Suprapubic skin (tissue), 4 donors: ENCODE measurements at places on chromosomes 6 and 20.

DNA sequence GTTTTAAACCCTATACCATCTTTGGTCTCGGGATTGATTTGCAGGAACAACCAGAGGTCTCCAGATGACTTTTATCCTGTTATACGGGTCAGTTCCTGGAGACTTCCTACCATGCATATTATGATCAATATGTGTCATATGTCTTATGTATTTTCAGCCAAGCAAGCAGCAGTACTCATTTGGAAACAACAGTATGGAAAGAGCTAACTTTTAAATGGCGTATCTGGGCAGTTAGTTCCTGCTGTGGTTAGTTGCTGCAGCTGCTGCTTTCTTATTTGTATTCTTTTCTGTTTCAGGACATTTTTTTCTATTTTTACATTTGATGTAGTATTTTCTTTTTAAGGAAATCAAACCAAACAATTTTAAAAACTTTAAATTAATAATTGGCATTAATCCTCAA is 207.5 kb downstream of the MANEA start:
- no peaks in the 10 kb centered on the region for H3K27me3 ChIP-seq
- no peak for DNase-seq

- no peak overlapping the region for H3K27ac ChIP-seq
- H3K4me1 ChIP-seq = no peaks in the 10 kb centered on the region
- DNase-seq = no peak
- peaks cover 8% of the 10 kb centered on the region for H3K27me3 ChIP-seq
- no peak overlapping the region for H3K4me3 ChIP-seq
- no peaks in the 10 kb centered on the region for H3K36me3 ChIP-seq
Measured at GRCh38 chr6:33185190-33185589, 7.1 kb downstream of the COL11A2 start.

DNA sequence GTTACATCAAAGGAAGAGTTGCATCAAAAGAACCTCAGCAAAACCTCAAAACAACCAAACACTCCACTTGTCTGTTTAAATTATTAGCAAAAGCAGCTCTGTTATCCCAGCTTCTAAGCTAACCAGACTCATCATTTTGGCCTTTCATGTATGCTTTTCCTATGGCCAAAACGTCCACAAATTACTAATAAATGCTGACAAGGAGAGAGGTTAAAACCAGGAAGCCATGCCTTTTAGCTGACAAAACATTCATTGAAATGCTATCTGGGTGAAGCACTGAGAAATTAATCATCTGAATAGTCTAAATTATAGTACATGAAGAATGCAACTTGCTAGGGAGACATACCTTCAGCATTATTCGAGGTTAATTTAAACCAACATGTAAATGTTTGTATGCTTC is 80.6 kb downstream of the LAMA2 start:
- no peaks in the 10 kb centered on the region for H3K27me3 ChIP-seq
- DNase-seq = no peak
- H3K4me1 ChIP-seq = no peaks in the 10 kb centered on the region
- H3K27ac ChIP-seq = no peak overlapping the region

GRCh38 chr6:101000341-101000740 is 119.2 kb upstream of the ASCC3 start:
- no peaks in the 10 kb centered on the region for H3K27me3 ChIP-seq
- no peak overlapping the region for H3K27ac ChIP-seq
- H3K4me3 ChIP-seq = no peak overlapping the region
- H3K4me1 ChIP-seq = no peaks in the 10 kb centered on the region
- no peaks in the 10 kb centered on the region for H3K36me3 ChIP-seq

DNA sequence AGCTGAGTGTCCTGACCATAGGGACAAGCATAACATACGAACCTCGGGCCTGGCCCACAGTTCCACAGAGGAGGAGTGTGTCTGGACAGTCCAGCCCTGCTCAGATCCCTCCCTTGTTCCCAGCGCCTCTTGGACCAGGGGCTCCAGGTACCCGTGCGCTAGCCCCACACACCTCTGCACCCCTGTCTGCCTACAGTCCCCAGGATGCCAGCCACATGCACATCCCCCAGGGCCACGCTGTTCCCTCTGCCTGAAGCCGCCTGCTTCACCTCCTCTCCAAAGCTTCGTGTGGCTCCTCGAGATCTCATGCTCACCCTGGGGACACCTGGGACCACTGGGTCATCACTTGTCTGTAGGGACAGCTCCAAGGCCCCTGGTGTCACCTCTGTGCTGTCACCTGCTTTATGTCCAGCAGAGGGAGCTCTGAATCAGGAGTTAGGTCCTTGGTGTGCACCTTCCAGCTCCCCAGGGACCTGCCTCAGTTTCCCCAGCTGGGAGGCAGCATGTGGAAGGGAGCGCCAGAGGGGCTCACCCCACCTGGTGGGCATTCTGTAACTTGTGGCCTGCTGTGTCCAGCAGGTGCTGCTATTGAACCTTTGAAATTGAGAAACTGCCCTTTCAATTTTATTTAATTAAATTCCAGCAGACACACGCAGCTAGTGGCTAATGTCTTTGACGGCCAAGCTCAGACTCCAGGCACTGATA is 7.3 kb upstream of the YTHDF1 start:
- H3K4me1 ChIP-seq = no peaks in the 10 kb centered on the region
- no peak overlapping the region for H3K27ac ChIP-seq
- peaks cover 6% of the 10 kb centered on the region for H3K27me3 ChIP-seq
- no peaks in the 10 kb centered on the region for H3K36me3 ChIP-seq
- H3K4me3 ChIP-seq = no peak overlapping the region

- no peak overlapping the region for H3K27ac ChIP-seq
- H3K4me3 ChIP-seq = no peak overlapping the region
- H3K4me1 ChIP-seq = peaks cover 12% of the 10 kb centered on the region
- peaks cover 24% of the 10 kb centered on the region for H3K36me3 ChIP-seq
- no peak for DNase-seq
Measured at GRCh38 chr20:54219751-54220426, 12.0 kb downstream of the PFDN4 start.

GRCh38 chr6:156686301-156686994 is 90.7 kb upstream of the ARID1B start:
- peak overlapping the region; percentile 74 for H3K4me3 ChIP-seq
- no peaks in the 10 kb centered on the region for H3K36me3 ChIP-seq
- H3K27me3 ChIP-seq = no peaks in the 10 kb centered on the region
- H3K27ac ChIP-seq = peak overlapping the region; percentile 99

DNA sequence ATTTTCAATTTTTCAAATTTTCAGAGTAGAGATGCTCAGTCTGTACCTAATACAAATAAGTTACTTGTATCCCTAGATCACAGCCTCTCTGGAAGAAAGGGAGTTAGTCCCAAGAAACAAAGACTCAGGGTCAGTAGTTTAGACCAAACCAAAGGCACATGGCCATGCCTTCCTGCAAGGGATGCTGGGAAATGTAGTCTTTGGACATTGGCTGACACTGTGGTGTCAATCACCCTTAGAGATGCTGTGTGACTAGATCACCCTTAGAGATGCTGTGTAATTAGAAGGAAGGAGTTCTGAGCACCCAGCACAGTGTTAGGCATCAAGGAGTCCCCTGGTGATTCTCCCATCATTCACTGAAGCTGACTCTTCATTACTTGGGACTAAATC is 202.1 kb downstream of the NFATC2 start:
- no peak for DNase-seq
- H3K4me1 ChIP-seq = no peaks in the 10 kb centered on the region
- H3K36me3 ChIP-seq = no peaks in the 10 kb centered on the region
- H3K4me3 ChIP-seq = no peak overlapping the region
- no peak overlapping the region for H3K27ac ChIP-seq
- no peaks in the 10 kb centered on the region for H3K27me3 ChIP-seq

DNA sequence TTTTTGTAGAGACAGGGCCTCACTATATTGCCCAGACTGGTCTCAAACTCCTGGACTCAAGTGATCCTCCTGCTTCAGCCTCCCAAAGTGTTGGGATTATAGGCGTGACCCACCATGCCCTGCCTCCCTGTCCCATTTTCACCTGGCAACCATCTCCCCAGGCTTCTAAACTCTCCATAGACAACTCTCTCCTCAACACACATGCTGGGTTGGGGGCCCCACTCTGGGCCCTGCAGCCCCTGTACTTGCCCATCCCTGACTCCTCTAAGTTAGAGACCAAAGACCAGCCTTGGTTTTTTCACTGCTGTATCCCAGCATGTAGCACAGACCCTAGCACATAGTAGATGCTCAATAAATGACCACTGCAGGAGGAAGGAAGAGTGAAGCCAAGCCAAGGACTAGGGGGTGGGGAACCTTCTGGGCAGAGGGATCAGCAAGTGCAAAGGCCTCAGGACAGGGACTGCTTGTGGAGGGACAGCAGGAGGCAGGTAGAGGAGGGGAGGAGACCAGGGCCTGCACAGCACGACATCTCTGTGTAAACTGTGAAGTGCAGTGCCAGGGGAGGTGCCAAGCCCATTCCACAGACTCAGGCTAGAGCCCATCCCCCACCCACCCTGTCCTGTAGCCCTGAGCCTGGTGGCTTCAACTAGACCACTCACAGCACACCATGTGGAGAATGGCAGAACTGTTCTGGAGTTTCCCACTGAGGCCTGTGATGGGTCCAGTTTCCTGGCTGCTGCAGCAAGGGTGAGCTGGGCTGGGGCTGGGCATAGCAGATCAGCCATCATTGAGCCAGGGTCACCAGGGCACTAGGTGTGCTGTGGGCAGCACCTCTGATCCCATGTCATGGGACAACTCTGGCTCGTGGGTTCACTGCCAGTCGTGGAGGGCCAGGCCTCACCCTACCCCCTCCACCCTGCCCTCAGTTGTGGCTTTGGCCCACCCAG is 3.4 kb upstream of the SRC start:
- H3K27me3 ChIP-seq = no peaks in the 10 kb centered on the region
- no peak overlapping the region for H3K4me3 ChIP-seq
- H3K27ac ChIP-seq = no peak overlapping the region
- no peaks in the 10 kb centered on the region for H3K36me3 ChIP-seq
- no peak for DNase-seq

DNA sequence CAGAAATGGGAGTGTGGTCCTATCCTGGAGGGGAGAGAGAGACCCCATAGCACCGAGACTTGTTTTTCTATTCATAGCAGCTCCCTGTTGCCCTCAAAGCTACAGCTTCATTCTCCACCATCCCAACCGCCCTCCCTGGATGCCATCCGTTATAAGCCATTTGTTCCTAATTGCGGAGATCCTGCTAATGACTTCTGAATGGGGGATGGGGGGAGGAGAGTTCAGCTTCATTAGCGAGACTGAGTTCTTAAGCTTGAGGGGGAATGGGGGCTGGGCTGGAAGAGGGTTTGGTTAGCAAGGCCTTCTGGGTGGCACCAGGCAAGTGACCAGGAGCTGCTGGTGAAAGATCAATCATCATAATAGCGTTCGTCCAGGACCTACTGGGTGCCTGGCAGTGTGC is 27.1 kb downstream of the FOXP4 start:
- H3K36me3 ChIP-seq = peaks cover 9% of the 10 kb centered on the region
- no peak overlapping the region for H3K4me3 ChIP-seq
- no peak overlapping the region for H3K27ac ChIP-seq
- H3K4me1 ChIP-seq = peaks cover 9% of the 10 kb centered on the region

DNA sequence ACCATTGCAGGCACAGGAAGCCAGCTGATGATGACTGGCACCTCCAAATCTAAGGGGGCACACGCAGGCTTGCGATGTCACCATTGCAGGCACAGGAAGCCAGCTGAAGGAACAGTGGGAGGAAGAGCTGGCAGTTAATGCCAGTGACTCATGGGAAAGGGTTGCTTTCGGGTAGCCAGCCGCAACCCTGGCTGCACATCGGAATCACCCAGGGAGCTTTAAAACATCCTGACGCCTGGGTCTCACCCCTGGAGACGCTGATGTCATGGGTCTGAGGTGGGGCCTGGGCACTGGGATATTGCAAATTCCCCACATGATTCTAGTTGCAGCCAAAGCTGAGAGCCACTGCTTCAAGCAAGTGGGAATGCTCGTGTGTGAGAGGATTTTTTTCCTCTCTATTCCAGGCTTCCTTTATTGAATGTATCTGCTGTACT is 16.1 kb upstream of the CCN6 start:
- no peak overlapping the region for H3K4me3 ChIP-seq
- DNase-seq = peak; percentile 88

DNA sequence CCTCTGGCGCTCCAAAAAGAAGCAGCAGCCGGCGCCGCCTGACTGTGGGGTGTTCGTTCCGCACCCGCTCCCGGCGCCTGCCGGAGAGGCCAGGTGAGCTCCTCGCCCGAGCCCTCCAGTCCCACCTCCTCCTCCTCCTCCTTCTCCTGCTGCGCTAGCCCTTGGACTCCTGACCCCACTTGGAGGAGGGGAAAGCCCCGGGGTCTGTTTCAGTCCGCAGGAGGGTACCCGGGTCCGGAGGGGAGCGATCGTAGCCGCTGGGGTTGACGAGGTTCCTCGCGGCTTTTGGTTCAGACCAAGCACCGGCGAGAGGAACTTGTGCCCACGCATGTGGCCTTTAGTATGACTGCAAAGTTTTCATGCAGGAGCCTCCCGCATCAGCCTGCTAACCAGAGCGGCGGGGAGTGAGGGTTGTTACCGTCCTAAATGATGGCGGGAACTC is 493 bp downstream of the CRYBG1 start:
- peak; percentile 64 for DNase-seq
- H3K27me3 ChIP-seq = peaks cover 25% of the 10 kb centered on the region
- peak overlapping the region; percentile 63 for H3K4me3 ChIP-seq

DNA sequence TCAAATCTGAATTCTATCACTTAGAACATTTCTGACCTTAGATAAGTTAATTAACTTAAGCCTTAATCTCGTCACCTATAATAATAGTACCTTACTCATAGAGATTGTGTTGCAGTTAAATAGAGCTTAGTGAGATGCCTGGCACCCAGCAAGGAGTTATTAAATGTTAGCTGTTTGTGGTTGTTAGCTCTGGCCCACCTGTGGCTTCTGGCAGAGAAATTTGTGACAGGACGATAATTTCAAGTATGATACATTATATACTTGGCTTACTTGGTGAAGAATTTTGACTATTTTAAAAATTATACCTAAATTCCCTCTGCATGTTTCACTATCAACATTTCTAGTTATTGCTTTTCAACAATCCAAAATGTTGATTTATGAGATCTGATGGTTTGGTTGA is 102.9 kb upstream of the CEP162 start:
- no peak for DNase-seq
- H3K4me3 ChIP-seq = no peak overlapping the region
- H3K4me1 ChIP-seq = no peaks in the 10 kb centered on the region
- H3K27ac ChIP-seq = no peak overlapping the region
- H3K27me3 ChIP-seq = no peaks in the 10 kb centered on the region
- no peaks in the 10 kb centered on the region for H3K36me3 ChIP-seq

- H3K27ac ChIP-seq = peak overlapping the region; percentile 78
- peaks cover 29% of the 10 kb centered on the region for H3K36me3 ChIP-seq
- H3K27me3 ChIP-seq = no peaks in the 10 kb centered on the region
- peak; percentile 84 for DNase-seq
- H3K4me1 ChIP-seq = peaks cover 83% of the 10 kb centered on the region
Measured at GRCh38 chr20:31666258-31667042, 28.7 kb downstream of the COX4I2 start.
